ENCODE measurements at places on chromosomes 13 and 19. TPM values are rescaled to one million over a fixed set of nuclear protein-coding genes. Genes with fewer than 3 reads are reported as not detected.

Gene ZBTB32
- 42.0 TPM for total RNA-seq

DNA sequence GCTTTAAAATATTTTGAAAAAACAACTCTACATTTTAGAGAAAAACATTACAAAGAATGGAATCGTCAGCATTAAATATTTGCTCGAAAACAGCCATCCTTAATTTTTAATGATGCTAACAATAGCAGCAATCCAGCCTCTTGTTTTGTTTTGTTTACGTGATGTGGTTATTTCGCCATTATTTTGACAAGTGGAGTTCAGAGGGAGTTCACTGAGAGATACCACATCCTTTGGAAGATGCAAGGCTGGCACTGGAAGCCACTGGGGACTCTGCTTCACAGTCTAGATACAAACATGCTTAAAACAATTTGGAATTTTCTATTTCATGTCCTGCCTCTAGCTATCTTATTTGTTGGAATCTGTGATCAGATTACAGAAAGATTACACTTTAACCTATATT, 556.3 kb downstream of the PCDH17 start:
- DNase-seq, result no peak
- no peak overlapping the region for H3K4me3 ChIP-seq
- no peak overlapping the region for H3K27ac ChIP-seq
- no peaks in the 10 kb centered on the region for H3K27me3 ChIP-seq
- no peaks in the 10 kb centered on the region for H3K4me1 ChIP-seq

GRCh38 chr13:58960888-58961287, 1202.8 kb downstream of the DIAPH3 start:
- no peak for DNase-seq
- H3K36me3 ChIP-seq, result no peaks in the 10 kb centered on the region
- H3K27me3 ChIP-seq, result no peaks in the 10 kb centered on the region
- no peak overlapping the region for H3K4me3 ChIP-seq

DNA sequence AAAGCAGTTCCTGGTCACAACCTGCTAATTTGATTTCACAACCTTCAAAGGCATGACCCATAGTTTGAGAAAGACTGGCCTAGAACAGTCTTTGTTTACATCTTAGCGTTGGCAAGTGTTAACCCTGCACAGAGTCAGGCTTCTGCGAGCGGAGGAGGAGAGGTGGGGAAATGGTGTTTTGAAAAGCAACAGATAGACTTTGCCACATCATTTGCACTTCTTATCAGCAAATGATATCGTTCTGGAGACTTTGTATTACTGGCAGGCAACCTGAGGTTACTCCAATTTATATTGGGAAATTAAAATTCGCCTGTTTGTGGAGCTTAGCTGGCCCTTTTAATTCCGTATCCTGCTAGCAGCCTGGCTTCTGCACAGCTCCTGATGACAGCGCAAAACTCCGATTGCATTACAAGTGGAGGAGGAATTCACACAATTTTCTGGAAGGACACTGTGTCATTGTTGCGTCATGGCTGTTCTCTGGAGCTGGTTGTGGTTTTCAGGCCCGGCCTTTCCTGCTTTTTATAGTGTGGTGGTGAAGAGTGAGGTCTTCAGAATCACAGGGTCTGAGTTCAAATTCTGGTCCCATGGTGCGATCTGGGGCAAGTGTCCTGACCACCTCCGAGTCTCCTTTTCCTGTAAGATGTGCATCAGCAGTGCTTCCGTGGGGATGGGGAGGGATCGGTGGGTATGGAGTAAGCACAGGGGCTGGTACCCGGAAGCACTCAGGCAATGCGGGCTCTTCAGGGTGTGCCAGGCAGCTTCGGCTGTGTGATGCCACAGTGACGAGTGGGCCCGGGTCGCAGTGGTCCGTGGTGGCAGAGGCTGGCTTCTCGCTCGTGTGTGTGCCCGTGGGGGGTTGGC, 49.1 kb upstream of the EHD2 start:
- no peaks in the 10 kb centered on the region for H3K36me3 ChIP-seq
- no peaks in the 10 kb centered on the region for H3K4me1 ChIP-seq
- no peak for DNase-seq
- no peak overlapping the region for H3K4me3 ChIP-seq
- H3K27ac ChIP-seq, result no peak overlapping the region

- no peaks in the 10 kb centered on the region for H3K27me3 ChIP-seq
- peak overlapping the region; percentile 87 for H3K27ac ChIP-seq
- H3K4me3 ChIP-seq, result peak overlapping the region; percentile 80
- H3K36me3 ChIP-seq, result no peaks in the 10 kb centered on the region
Measured at GRCh38 chr13:50893211-50893852, 16.3 kb upstream of the RNASEH2B start.

Gene EDNRB
- not detected for total RNA-seq

Gene MAG
- total RNA-seq, result not detected

Gene PDCD2L
- total RNA-seq, result 9.0 TPM

GRCh38 chr19:34918190-34918589, 8.5 kb upstream of the ZNF30 start:
- no peak overlapping the region for H3K4me3 ChIP-seq
- no peak overlapping the region for H3K27ac ChIP-seq
- H3K27me3 ChIP-seq, result peaks cover 1% of the 10 kb centered on the region
- no peaks in the 10 kb centered on the region for H3K4me1 ChIP-seq

GRCh38 chr13:34345258-34345965, 527.5 kb downstream of the RFC3 start:
- H3K27ac ChIP-seq, result no peak overlapping the region
- no peak overlapping the region for H3K4me3 ChIP-seq
- no peaks in the 10 kb centered on the region for H3K27me3 ChIP-seq
- no peaks in the 10 kb centered on the region for H3K36me3 ChIP-seq

Gene GPR4
- not detected for total RNA-seq

DNA sequence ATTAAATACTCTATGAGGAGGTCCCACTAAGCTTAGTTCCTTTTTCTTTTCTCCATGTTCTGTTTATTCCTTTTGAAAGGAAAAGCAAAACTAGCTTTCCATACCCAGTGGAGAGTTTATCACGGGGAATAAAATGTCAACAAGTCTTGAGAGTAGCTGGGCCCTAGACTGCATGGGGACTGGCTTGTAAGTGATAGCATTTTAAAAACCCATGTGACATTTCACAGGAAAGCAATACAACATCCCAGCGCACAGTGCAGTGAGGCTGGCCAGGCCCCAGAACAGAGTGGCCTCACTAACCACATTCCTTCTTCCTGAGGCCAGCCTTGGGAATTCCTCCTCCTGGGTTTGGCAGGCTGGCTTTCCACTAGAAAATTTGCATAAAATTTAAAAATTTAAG, 149.8 kb downstream of the DLEU7 start:
- DNase-seq, result no peak
- no peaks in the 10 kb centered on the region for H3K4me1 ChIP-seq
- H3K36me3 ChIP-seq, result no peaks in the 10 kb centered on the region
- H3K27ac ChIP-seq, result no peak overlapping the region
- no peak overlapping the region for H3K4me3 ChIP-seq
- H3K27me3 ChIP-seq, result no peaks in the 10 kb centered on the region

DNA sequence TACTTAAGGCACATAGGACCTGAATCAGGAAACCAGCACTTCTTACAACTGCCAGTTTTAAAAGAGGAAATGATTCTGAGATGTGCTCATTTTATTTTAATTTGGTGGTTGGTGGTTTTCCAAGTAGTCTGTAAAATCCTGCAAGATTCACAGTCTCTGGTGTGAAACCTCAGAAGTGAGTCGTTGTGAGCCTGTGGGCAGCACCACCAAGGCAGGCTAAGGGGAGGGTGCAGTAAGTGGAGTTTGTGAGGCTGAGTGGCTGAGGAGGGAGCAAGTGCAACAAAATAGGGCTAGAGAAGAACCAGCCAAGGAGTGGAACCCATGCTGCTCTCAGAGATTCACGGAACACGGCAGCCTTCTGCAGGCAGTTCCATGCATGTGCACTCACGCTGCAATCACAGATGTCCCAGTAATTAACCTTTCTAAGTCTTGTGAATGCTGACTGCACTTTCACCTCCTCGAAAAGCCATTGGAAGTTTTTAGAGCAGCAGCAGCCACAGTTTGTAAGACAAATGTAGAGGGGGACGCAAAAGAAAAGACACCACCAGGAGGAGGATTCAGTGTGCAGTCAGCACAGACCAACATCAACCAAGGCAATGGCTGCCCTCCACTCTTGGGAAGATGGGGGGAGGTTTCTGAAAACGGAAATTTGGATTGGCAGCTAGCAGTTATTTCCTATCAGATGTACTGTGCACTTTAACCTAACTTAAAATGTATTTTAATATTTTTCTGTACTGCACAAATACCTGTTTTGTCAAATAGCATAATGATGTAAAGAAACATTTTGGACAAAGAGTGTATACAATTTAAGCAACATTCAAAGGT, 44.9 kb downstream of the ESD start:
- DNase-seq, result peak; percentile 10
- H3K36me3 ChIP-seq, result peaks cover 11% of the 10 kb centered on the region
- H3K4me3 ChIP-seq, result no peak overlapping the region
- H3K4me1 ChIP-seq, result no peaks in the 10 kb centered on the region
- no peaks in the 10 kb centered on the region for H3K27me3 ChIP-seq
- H3K27ac ChIP-seq, result no peak overlapping the region

GRCh38 chr13:45049478-45049877, 60.1 kb downstream of the GPALPP1 start:
- DNase-seq, result no peak
- no peaks in the 10 kb centered on the region for H3K36me3 ChIP-seq
- H3K27me3 ChIP-seq, result peaks cover 4% of the 10 kb centered on the region
- H3K4me1 ChIP-seq, result peaks cover 9% of the 10 kb centered on the region
- no peak overlapping the region for H3K27ac ChIP-seq
- no peak overlapping the region for H3K4me3 ChIP-seq

DNA sequence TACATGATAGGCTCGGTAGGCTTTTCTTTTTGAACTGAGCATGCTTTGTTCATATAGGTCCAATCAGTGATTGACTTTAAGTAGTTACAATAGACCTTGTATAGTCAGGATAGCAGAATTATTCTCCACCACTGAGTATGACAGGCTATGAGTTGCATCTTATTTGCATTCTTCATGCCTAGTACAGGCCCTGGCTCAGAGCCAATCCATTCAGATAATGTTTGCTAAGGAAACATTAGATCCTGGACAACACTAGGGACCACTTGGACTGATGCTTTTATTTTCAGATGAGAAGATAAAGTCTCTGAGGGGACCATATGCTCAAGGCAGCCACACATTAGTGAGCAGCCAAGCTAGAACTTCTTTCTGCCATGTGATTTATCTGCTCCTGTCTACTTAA, 133.9 kb downstream of the KL start:
- no peaks in the 10 kb centered on the region for H3K27me3 ChIP-seq
- no peaks in the 10 kb centered on the region for H3K36me3 ChIP-seq
- no peak for DNase-seq
- H3K4me3 ChIP-seq, result no peak overlapping the region

GRCh38 chr19:6997679-6998445, 23.4 kb downstream of the MBD3L2B start:
- no peaks in the 10 kb centered on the region for H3K4me1 ChIP-seq
- H3K27ac ChIP-seq, result no peak overlapping the region
- H3K4me3 ChIP-seq, result no peak overlapping the region
- no peak for DNase-seq

Gene FBXO27
- 0.35 TPM for total RNA-seq

DNA sequence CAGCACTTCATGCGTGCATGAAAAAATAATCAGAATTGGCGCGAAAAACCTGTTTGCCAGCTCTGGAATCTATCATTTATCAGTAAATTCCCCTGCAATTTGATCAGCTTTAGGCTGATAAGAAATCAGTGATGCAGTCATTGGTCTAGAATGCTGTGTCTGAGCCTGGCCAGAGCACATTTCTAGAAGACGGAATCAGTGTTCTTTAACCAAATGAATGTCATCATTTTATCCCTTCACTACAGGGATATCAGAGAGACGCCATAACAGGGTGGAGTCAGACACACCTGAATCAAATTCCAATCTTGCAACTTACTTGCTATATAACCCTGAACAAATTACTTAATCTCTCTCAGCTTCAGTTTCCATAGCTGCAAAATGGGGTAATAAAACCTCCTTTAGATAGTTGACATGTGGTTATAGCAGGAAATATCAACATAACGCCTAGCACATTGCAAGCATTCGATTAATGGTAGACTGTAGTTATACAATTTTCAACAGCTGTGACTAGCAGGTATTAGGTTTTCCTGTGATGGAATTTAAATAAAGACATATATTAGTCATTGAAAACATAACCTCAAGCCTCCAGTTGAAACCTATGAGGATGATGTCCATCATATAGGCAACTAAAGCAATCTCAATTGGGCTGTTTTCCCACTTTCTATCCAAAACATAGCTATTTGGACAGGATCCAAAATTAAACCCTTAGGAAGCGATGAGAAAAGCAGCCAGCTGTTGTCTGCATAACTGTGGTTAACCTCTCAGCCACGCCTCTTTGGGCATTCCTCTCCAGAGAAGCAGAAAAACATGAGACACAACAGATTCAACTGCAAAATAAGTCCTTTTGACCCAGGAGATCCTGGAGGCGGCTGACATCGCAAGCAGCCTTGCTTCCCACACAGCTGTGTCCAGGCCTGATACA, 51.6 kb upstream of the UBL3 start:
- H3K27me3 ChIP-seq, result peaks cover 3% of the 10 kb centered on the region
- no peaks in the 10 kb centered on the region for H3K36me3 ChIP-seq
- peak overlapping the region; percentile 75 for H3K4me3 ChIP-seq
- H3K27ac ChIP-seq, result no peak overlapping the region
- no peak for DNase-seq

DNA sequence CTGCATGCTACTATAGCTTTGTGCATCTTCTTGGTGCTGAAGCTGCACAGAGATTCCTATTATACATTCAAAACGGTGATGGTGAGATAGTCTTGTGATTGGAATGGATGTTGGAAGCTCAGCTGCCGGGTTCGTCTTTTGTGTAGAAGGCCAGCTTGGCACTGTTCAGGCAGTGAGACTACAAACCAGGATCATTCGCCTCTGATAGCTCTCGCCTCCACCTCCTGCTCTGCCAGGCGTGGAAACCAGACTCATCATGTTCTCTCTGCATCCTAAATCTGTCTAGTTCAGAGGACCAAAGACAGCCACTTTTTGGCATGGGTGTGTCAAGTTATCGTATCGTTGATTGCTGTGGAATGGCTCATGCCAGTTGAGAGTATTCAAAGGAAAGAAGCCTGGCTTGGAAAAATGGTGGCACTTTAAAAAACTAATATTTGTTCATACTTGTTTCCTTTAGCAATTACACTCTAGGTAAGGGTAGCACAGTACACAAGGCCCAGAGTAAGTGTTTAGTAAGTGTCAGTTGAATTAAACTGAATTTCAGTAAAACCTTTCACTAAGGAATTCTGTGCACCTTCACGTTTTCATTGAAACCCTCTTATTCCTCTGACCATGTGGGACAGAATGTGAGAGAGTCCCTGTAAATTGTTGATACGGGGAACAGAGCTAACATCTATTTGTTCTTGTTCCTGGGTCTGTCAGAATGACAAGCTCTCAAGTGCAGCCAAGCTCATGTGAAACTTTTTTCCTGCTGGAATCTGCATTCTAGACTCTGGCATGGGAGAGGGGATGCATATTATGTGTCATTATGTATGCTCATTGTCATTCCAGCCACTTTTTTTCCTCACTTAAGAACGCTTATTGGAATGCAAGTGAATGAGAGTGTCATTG, 69.8 kb downstream of the DPY19L3 start:
- peaks cover 9% of the 10 kb centered on the region for H3K36me3 ChIP-seq
- H3K4me1 ChIP-seq, result no peaks in the 10 kb centered on the region
- H3K27ac ChIP-seq, result no peak overlapping the region
- H3K4me3 ChIP-seq, result no peak overlapping the region
- DNase-seq, result no peak

Gene MATK
- 1.4 TPM for total RNA-seq

Gene CFD
- 1.9 TPM for total RNA-seq

- H3K4me3 ChIP-seq, result no peak overlapping the region
- DNase-seq, result no peak
- H3K27me3 ChIP-seq, result no peaks in the 10 kb centered on the region
- no peaks in the 10 kb centered on the region for H3K4me1 ChIP-seq
- no peaks in the 10 kb centered on the region for H3K36me3 ChIP-seq
Measured at GRCh38 chr13:62040806-62041205, 625.2 kb upstream of the PCDH20 start.

Data from CD4-positive, CD25-positive, alpha-beta regulatory T cell (primary cell).